Transverse colon (tissue), 4 donors: ENCODE measurements at places on chromosomes 5 and 9. TPM values are rescaled to one million over a fixed set of nuclear protein-coding genes. Genes with fewer than 3 reads are reported as not detected.

Gene DAP
- 33.6 TPM for total RNA-seq

Gene C5
- total RNA-seq, result 0.20 TPM

Gene MATR3
- total RNA-seq, result 145 TPM

Gene PCBD2
- 6.4 TPM for total RNA-seq

DNA sequence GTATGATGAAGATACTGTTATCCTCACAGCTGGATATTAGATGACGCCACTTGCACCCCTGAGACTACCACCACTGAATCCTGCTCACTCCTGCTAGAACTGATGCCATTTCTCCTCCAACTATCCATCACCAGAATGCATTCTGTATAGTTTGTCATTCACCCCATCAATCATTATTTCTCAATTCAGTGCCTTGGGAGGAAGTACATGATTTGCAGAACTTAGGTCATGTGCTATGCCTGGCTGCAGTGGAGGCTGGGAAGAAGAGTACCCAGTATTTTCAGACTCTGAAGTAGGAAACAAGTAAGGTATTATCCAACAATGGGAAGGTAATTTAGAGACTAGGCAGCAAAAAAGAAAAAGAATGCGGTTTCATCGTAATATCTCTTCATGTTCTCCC is 26.2 kb upstream of the HSD17B4 start:
- no peak for DNase-seq

- DNase-seq, result no peak
These were observed 16.9 kb upstream of the CPLX2 start for GRCh38 chr5:175854231-175855040.

- no peak for DNase-seq
These were observed 26.1 kb upstream of the GLRA1 start for GRCh38 chr5:151950706-151951105.

DNA sequence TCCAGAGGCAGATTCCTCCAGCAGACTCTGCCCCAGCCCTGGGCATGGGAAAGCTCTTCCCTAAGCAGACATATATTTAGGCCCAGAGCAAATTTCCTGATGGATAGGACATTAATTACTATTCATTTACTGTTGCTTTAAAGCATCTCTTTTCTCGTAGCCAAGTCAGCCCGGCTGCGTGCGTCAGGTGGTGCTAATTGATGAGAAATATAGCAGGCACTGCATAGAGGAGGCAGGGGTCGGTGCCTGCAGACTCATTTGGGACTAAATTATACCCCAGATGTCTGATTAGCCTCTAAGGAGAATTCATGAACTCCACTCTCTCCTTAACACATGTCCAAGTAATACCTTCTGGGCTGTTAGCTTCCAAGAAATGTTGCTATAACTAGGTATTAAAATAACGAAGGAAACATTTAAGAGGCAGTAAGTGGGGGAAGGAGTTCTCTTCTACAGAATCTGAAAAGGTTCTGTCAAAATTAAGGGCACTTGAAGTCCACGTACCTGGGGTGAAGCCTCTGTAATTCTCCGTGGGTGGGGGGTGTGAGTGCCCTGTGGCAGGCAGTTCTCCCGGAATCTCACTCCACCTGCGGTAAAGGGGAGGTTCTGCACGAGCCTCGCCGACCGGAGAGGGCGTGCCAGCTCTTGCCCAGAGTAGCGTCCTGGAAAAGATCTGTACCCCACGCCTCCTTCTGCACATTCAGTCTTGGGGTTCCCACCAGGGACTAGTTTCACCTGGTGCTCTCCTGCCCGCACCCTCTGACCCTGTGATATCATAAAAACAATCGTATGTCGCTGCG is 115.9 kb upstream of the FCN2 start:
- DNase-seq, result no peak

DNA sequence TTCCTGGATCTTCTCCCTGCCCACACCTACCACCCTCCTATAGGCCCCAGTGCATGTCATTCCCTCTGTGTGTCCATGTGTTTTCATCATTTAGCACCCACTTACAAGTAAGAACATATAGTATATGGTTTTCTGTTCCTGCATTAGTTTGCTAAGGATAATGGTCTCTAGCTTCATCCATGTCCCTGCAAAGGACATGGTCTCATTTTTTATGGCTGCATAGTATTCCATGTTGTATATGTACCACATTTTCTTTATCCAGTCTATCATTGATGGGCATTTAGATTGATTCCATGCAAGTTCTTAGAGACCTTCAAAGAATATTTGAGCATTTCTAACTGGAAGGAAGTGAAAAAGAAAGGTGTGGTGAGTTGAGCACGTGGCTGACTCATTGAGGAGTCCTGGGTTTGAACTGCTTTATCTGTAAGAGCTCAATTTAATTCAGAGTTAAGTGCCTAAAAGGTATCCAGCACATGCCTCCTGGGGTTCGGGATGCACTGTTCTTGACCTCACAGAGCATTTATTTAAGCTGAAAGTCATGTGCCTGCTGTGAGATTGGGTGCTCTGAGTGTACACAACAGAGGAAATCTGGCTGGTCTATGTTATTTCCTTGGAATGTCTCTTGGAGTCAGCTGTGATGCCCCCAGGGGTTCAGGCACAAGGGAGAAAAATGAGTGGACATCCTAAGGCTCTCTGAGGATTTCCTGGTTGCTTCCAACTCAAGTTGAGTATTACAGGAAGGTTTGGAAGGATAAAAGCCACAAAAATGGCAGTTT is 56.4 kb downstream of the SH3GL2 start:
- DNase-seq, result no peak

DNA sequence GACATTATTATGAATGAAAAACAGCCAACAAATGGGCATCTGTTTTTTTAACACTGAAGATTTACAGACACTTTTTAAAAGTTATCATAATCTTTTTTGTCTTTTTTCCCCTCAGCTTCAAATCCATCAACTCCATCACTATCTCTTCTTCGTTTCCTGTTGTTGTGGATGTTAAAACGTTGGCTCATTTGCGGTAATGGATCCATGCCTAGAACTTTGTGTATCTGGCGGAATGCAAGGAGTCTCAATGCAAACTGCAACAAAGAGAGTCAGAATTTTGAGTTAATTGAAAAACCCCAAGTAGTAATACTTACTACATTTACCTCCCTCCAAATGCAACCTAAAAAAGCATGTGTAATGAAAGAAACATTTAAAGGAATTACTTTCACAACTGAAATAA is 42.9 kb upstream of the MTMR12 start:
- no peak for DNase-seq

DNA sequence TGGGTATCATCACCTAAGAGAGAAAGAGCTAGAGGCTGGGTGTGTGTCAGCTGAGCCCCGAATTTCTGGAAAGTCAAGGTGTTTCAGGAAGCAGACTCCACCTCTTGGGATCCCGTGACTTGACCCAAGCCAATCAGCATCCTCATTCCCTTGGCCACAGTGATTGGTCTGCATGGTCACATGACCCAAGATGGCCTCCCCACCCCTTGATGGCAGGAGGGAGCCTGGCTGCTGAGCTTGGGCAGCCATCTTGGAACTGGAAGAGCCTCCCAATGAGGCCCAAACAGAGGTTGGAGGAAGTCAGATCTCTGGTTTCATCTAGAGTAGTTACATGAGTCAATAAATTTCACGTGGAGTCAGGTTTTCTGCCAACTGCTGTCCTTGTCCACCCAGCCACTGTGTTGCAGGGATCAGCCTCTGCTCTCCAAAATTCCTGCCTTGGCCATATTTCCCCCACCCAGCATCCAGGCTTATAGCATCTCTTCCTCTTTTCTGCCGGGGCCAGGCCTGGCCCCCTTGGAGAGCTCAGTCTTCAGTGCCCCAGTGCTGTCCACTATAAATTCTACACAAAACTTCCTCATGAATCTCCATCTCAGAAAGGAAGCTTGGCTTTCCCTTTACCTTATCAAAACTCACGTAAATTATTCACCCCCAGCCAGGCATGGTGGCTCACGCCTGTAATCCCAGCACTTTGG is 17.2 kb upstream of the SUSD3 start:
- no peak for DNase-seq
